ENCODE measurements at places on chromosomes 4 and X.

DNA sequence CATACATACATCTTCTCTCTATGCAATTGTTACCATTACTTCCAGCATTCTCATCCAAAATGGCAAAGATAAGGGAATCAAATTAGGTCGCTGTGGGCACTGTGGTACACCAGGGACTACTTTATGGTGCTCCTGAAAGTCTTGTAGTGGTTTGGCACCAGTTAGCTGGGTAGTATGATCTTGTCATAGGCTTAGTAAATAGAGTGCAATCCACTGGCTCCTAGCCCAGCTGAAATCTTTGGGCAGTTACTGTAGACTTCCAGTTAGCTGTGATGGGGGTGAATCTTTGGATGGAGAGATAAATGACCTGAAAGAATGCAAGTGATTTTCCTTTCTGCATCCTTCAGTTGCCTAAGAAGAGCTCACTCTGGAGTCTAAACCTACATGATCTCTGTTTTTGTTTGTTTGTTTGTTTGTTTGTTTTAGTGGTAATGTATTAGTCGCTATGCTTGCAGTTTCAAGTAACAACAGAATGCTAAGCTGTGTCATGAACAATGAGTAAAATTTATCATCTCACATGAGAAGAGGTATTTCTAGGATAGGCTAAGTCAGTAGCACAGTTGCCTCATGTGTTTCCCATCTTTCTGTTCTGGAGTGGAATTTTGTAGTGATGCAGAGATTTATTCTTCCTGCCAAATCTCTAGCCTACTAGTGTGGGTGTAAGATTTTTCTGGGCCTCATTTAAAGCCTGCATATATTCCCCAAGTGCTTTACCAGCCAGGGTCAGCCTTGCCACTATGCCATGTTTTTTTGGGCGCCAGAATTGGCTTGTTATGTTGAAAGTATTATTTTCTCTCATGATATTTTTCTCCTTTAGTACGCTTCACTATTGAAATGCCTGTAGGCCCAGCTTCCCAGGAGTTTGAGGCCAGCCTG lies 24.2 kb downstream of the HERC3 start:
- no peak for DNase-seq

DNA sequence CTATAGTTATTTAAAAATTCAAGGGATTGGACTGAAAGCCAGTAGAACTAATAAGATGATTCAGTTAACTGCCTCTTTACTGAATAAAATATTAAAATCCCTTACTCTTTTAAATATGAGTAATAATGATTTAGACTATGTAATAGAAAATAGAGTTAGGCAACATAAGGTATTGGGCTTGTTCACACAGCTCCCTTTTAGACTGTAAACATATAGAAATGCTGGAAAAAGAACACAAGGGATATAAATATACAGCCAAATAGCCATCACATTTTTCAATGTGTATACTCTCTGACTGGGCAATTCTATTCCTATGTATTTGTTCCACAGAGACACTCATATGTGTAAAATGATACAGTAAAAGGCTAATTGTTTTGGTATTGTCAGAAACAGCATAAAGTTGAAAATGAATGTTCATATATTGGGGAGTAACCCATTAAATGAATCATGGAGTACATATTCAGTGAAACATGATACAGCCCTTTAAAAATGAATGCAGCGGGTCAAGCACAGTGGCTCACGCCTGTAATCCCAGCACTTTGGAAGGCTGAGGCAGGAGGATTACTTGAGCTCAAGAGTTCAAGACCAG lies 129.8 kb downstream of the TBC1D19 start:
- DNase-seq, result no peak

DNA sequence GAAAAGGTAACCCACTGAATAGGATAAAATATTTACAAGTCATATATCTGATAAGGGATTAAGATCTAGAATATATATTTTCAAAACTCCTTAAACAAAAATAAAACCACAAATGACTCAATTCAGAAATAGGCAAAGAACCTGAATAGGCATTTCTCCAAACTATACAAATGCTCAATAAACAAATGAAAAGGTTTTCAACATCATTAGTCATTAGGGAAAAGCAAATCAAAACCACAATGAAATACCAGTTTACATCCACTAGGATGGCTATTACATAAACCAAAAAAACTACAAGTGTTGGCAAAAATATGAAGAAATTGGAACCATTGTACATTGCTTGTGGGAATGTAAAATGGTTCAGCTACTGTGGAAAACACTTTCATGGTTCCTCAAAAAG lies 167.0 kb upstream of the GALNT7 start:
- DNase-seq, result no peak

- no peak for DNase-seq
These were observed 283.6 kb downstream of the CFAP299 start for GRCh38 chr4:80619070-80619674.

DNA sequence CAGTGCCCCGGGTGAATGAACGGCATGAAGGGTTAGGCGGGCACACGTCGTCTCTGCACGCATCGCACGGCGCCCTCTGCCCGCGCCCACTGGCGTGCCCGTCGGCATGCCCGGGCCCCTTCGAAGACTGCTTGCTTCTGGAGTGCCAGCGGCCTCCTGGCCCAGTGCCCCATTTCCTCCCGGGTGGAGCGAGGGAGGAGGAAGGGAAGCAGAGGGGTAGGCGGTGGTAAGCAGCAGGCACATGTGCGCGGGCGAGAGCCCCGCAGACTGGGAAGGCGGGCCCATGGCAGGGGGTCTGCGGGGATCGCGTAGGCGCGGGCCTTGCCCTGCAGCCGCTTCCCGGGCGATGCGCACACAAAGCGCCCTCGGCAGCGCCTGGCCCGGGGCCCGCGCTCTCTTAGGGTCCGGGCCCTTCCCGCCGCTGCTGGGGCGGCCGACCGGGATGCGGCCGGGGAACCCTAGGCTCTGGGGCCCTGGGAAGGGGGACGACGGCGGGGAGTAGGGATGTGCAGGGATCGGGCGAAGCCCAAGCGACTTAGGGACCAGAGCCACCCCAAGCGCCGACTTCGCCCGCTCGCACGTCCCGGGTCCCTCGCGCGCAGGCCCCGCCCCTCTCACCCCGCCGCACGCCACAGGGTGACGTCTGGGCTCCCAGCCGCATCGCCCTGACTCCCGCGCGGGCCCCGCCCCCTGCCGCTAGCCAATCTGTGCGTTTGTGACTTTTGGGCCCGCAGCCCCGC lies 866 bp upstream of the EMD start:
- DNase-seq, result no peak

DNA sequence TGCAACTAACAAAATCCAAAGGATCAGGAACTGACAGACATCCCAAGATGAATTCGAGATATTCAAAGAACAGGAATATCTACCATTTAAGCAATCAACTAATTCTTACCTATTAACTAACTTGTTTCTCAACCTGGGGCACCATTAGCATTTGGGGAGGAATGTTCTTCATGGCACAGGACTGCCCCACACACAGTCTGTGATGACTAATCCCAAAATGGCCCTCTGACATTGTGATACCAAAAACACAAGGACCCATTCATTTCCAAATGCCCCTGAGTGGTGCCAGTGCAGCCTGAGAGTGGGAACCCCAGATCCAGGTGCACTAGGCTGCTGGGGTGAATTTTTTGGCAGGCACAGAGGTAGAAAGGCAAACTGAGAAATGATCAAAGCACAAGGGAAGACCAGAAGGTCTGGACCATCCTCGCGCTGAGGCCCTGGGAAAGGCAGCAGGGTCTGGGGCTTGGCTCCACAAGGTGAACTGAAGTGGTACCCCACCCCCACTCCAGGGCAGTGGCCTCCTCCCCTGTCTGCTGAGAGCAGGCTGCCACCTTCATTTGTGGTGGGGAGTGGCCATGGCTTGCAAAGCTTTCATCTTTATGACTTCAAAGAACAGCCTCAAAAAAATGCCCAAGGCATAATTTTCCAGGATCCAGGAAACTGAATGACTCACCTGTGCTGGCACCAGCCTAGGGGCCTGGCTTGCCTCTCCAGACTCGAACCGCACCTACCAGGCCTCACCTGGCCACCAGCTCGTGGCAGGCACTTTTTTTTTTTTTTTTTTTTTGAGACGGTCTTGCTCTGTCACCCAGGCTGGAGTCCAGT lies 122.4 kb downstream of the BCOR start:
- no peak for DNase-seq

DNA sequence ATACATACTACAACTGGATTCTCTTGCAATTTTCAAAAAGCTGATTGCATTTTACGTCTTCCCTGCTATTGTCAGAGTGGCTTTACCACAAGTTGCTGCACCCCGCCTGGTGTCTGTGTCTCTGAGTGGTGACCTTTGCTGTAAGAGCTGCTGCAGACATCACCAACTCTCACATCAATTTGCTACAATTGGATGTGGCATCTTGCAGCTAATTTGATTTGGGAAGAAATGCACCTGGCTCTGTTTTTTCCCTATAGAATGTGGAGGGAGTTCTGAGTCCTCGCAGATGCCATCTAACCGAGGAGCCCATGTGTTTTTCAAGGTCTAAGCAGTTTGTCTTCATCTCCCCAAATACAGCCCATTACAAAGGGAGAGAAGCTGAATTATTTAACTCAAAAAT lies 73.8 kb upstream of the PHOX2B start:
- DNase-seq, result no peak

- DNase-seq, result no peak
These were observed at the start of gene SOWAHB for GRCh38 chr4:76897536-76898384. TSS of gene SOWAHB (minus strand) at chr4:76898144. CDS start at chr4:76897849, 295 bp downstream.

GRCh38 chrX:2863646-2864045 lies 34.9 kb downstream of the GYG2 start:
- no peak for DNase-seq

GRCh38 chr4:184959309-184959708 lies 59.0 kb upstream of the HELT start:
- DNase-seq, result no peak

GRCh38 chrX:23511793-23512192 lies 155.5 kb upstream of the PRDX4 start:
- no peak for DNase-seq

- DNase-seq, result no peak
These were observed 593 bp downstream of the SH3RF1 start for GRCh38 chr4:169269916-169270809.

DNA sequence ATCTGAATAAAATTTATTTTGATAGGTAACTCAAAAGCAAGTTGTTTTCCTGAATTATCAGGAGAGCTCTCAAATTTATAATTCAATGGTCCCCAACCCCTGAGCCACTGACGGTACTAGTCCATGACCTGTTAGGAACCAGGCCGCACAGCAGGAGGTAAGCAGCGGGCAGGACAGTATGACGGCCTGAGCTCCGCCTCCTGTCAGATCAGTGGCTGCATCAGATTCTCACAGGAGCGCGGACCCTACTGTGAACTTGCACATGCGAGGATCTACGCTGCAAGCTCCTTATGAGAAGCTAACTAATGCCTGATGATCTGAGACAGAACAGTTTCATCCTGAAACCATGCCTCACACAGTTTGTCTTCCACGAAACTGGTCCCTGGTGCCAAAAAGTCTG lies 37.9 kb upstream of the SEC24B start:
- DNase-seq, result no peak

DNA sequence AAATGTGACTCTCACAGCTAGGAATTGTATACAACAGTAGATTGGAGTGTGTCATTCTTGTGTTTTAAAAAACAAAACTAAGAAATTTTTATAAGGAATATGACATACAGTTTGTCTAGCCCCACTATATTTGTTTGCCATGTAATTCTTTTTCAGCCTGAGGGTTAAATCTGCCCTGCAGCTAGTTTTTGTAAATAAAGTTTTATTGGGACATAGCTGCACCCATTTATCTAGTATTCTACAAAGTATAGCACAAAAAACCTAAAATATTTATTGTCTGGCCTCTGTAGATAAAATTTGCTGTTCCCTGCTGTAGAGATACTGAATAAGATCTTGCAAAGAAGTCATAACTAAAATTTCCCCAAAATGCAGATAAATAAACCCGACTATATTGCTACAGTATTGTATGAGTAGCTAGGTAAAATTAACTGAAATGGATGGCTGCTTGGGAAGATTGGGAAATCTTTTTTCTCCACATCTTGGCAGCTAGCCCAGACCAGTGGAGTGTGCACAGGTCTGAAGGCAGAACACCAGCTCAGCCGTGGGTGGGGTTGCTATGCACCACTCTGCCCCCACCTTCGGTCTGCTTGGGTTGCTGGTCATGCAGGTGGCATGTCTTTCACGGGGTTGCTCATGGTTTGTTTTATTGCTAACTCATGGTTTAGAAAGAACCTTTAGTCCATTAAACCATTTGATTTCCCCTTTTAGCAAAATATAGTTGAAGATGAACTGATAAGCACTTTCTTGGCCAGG lies 127.9 kb downstream of the KLHL8 start:
- DNase-seq, result no peak

GRCh38 chr4:126779436-126780166 lies 853.2 kb upstream of the INTU start:
- DNase-seq, result no peak

DNA sequence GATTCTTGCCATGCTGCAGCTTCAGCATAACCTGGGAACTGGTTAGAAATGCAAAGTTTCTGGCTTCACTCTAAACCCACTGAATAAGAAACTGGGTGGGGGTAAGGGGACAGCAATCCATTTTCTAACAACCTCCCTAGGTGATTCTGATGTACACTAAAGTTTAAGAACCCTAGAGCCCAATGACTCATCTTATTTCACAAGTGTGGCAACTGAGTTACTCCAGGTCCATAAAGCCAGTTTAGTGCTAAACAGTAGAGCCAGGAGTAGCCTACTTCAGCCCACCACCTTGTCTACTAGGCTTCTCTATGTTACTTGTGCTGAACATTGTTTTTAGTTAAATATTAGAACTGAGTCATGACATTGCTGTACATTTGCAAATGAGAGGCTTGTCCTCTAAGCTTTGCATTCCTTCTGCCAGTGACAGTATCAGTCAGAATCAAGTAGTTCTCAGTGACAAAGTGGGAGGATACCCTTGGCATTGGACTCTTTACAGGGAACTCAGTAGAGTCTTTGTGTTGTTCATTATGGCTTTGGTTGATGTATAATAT lies 518.0 kb downstream of the RPA4 start:
- DNase-seq, result no peak

DNA sequence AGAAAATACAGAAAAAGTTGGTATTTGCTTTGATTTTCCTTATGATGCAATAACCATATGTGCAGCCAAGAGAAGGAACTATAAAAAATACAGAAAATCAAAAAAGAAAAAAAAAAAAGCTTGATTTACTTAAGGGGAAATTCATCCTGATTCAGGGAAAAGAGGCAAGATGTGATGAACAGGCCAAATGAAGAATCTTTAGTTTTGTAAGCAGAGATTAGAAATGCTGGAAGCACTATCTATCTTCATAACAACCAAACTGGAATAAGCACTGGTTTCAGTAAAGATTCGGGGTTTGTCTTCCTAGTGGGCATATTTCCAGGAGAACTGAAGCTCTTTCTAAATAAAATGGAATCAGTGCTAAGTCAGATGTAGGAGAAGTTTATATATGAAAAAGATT lies 82.9 kb upstream of the KCNIP4 start:
- no peak for DNase-seq

GRCh38 chrX:133085785-133086184 lies 11.1 kb downstream of the USP26 start:
- no peak for DNase-seq

GRCh38 chrX:153970357-153971123 lies 1.1 kb downstream of the HCFC1 start:
- no peak for DNase-seq

GRCh38 chr4:27218013-27218412 lies 357.4 kb downstream of the STIM2 start:
- DNase-seq, result no peak

- DNase-seq, result no peak
These were observed 3.7 kb downstream of the SLC25A14 start for GRCh38 chrX:130343411-130343810.

- no peak for DNase-seq
These were observed 1.2 kb downstream of the P2RY10 start for GRCh38 chrX:78946178-78946931.

Data from stimulated activated CD8-positive, alpha-beta memory T cell treated with anti-CD3 and anti-CD28 coated beads, Interleukin-4, amount 100 ng/mL, for 1 hour (primary cell).